Right atrium auricular region (tissue), 2 donors: ENCODE measurements at places on chromosomes 7 and 10.

GRCh38 chr10:67596641-67597040, 99.4 kb downstream of the CTNNA3 start:
- H3K27me3 ChIP-seq = no peaks in the 10 kb centered on the region
- no peak overlapping the region for H3K27ac ChIP-seq
- H3K4me1 ChIP-seq = no peaks in the 10 kb centered on the region
- DNase-seq = no peak

- no peak for DNase-seq
- no peak overlapping the region for H3K27ac ChIP-seq
- H3K4me3 ChIP-seq = no peak overlapping the region
- H3K36me3 ChIP-seq = no peaks in the 10 kb centered on the region
- no peaks in the 10 kb centered on the region for H3K4me1 ChIP-seq
- no peaks in the 10 kb centered on the region for H3K27me3 ChIP-seq
Measured at GRCh38 chr10:129825221-129825620, 138.9 kb downstream of the EBF3 start.

DNA sequence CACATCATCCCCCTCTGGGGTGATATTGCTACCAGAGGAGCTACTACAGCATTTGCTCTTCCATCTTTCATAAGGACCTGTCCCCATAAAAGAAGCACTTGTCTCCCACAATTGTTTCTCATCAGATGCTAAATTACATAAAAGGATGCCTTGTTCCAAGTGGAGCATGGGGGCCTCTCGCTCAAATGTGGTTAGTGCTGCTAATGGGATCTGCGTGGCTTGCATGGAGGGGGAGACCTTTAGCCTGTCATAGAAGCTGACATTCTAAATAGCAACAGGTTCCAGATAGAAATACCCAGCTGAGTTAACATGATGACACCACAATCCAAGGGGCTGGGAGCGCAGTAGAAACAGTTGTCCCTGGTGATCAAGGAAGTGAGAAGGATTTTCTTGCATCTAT, 257.9 kb downstream of the SFMBT2 start:
- no peaks in the 10 kb centered on the region for H3K36me3 ChIP-seq
- no peak overlapping the region for H3K4me3 ChIP-seq
- DNase-seq = no peak
- H3K27ac ChIP-seq = no peak overlapping the region
- no peaks in the 10 kb centered on the region for H3K4me1 ChIP-seq
- H3K27me3 ChIP-seq = no peaks in the 10 kb centered on the region

- H3K36me3 ChIP-seq = no peaks in the 10 kb centered on the region
- no peak overlapping the region for H3K27ac ChIP-seq
- DNase-seq = no peak
- no peak overlapping the region for H3K4me3 ChIP-seq
- H3K4me1 ChIP-seq = no peaks in the 10 kb centered on the region
- no peaks in the 10 kb centered on the region for H3K27me3 ChIP-seq
Measured at GRCh38 chr7:103967401-103967800, 22.1 kb downstream of the RELN start.

DNA sequence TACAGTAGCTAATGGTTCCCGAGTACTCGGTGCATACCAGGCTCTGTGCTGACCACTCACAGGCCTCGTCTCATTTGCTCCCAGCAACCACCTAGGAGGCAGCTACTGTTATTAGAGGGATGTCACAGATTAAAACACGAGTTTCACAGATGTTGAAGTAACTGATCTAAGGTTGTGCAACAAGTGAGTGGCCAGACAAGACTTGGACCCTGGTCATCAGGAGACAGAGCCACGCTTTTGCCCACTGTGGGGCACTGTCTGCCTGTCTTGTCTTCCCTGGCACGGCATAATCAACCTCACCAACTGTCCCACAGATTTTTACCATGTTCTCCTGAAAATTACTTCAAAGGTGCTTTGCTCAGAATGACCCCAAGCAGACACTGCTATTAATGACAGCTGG, 111.6 kb upstream of the HABP2 start:
- H3K36me3 ChIP-seq = no peaks in the 10 kb centered on the region
- H3K27me3 ChIP-seq = no peaks in the 10 kb centered on the region
- H3K4me1 ChIP-seq = no peaks in the 10 kb centered on the region
- no peak for DNase-seq
- H3K4me3 ChIP-seq = no peak overlapping the region
- H3K27ac ChIP-seq = no peak overlapping the region

DNA sequence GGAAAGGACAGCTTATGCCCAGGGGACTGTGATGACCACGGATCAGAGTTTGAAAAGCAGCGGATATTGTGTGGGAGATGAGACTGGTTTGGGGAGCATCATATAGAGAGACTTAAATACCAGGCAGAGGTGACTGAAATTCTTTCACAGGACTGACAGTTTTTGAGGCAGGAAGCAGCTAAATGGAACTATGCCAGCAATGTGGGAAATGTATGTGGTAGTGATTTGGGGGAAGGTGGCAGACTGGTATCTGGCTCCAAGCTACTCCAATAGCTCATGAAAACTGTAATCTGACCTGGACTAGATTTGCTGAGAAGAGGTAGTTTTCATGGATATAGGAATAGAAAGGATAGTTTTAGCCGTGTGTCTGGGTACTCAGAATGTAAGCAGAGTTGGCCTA, 592.6 kb downstream of the REEP3 start:
- no peak overlapping the region for H3K4me3 ChIP-seq
- H3K27me3 ChIP-seq = no peaks in the 10 kb centered on the region
- no peaks in the 10 kb centered on the region for H3K4me1 ChIP-seq
- no peak for DNase-seq
- H3K36me3 ChIP-seq = no peaks in the 10 kb centered on the region

DNA sequence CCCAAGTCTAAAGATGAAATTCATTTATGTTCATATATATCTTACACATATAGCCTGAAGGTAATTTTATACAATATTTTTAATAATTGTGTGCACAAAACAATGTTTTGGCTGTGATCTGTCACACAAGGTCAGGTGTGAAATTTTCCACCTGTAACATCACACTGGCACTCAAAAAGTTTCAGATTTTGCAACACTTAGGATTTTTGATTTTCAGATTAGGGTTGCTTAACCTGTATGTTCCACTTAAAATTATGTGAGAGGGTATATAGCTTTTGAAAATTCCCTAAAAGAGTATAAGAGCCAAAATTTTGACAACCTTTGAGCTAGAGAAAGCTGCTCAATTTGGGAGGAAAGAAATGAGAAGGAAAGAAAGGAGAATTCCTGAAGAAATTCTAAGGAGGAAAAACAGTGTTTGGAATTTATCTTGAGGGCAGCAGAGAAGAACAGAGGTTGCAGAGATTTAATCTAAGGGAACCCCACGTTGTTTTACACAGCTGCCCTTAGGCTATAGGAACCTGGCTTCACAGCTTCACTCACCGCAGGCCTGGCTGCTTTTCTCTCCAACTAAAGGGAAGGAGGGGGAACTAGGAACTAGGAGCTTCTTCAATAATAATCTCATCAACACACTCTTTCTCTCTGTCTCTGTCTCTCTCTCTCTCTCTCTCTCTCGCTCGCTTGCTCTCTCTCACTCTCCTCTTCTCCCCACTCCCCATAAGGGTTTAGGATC, 8.5 kb downstream of the VOPP1 start:
- no peaks in the 10 kb centered on the region for H3K36me3 ChIP-seq
- no peaks in the 10 kb centered on the region for H3K4me1 ChIP-seq
- no peak for DNase-seq

DNA sequence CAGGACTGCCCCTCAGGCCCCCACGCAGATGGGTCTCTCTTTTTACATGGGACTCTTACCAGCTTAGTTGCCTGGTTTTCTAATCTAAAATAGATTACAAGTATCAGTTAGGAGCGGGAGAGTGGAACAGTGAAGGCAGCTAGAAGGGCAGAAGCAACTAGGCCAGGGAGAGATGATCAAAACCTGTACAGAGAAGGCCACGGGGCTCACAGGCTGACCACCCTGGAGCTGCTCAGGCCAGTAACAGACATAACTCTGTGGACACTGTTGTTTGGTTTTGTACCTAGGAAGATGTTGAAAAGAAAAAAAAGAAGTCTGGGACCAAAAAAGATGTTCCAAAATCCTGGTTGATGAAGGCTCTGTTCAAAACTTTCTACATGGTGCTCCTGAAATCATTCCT, 16.5 kb downstream of the ABCC2 start:
- DNase-seq = no peak
- no peaks in the 10 kb centered on the region for H3K27me3 ChIP-seq
- no peak overlapping the region for H3K27ac ChIP-seq
- no peaks in the 10 kb centered on the region for H3K4me1 ChIP-seq
- no peaks in the 10 kb centered on the region for H3K36me3 ChIP-seq

DNA sequence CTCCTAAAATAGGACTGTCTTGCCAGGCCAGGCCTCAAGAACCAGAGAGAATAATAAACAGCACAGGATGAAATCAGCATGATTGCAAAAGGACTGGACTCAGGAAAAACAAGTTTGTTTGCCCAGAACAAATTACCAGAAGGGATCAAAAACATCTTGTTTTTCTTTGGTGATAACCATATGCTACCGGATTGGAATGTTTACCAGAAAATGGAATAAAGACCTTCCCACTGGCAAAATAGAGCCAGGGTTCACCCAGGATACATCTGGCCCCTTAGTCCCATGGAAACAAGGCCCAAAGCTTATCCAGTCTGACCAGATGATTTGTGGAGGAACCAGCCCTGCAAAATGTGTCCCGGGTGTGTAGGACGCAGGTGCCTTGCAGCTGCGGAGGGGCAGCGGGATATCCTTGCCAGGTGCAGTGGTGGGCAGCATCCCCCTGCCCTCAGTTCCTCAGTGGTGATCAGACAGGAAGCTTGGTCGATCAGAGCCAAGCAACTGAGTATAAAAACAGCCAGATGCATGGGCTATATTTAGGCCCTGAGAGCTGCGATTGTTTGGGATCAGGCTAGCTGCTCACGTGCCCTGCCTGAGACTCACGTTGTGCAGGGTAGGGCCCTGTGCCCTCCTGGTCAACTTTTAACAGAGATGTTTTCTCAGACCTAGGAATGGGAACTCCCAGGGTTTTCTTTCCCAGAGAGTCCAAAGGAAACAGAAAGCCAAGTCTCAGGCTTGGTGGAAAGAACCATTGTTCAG, 4.6 kb upstream of the ZNF22 start:
- H3K4me3 ChIP-seq = no peak overlapping the region
- H3K4me1 ChIP-seq = peaks cover 7% of the 10 kb centered on the region
- no peaks in the 10 kb centered on the region for H3K27me3 ChIP-seq

DNA sequence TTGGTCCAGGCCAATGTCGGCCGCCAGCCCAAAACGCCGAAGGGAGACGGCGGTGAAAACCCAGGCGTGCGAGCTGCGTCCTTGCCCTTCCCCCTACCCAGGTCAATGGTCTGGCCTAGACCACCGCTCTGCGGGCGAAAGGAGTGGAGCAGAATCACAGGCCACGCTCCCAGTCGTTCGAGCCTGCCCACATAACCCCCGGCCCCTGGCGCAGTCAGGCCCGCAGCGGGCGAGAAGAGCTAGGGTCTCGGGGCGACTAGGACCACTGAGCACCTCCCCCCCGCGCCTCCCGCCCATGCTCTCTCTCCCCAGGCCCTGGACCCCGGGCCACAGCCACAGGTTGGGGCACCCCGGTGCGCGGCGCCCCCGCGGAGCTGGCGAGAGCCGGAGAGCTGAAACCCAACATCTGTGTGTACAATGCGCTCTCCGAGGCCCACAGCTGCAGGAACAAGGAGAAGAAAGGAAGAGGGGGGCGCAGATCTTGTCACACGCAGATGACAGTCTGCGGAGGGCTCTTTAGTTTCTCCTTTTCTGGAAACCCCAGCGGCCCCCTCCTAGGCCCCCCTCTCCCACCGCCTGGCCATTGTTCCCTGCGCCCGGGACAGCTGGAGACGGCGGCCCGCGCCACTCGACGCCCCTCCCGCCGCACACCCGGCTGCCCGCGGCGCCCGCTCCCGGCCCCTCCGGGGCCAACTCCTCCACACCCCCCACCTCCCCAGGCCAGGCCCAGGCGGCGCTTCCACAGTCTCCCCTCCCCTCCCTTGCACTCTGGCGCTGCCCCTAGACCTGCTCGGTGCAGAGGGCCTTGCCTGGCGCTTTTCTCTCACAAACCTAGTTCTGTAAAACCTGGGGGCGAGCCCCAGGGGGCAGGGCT, 355.0 kb downstream of the DNAJB6 start:
- peak overlapping the region; percentile 64 for H3K27ac ChIP-seq
- no peak for DNase-seq
- H3K36me3 ChIP-seq = no peaks in the 10 kb centered on the region
- H3K27me3 ChIP-seq = peaks cover 36% of the 10 kb centered on the region

DNA sequence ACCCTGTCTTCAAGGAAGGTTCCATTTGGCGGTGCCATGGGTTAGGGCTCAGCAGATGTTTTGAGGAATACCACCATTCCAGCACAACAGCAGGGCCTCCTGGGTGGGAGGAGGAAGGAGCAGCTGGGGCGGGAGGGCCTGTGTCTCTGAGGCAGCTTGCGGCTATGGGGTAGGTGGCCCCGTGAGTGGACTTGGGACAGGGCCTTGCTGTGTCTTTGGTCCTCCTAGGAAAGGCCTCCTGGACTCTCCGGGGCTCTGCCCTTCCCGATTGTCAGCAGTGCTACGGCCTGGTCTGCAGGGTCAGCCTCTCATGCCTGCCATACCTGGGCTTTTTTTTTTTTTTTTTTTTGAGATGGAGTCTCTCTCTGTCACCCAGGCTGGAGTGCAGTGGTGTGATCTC, 96.7 kb downstream of the PAXIP1 start:
- no peak overlapping the region for H3K27ac ChIP-seq
- no peak for DNase-seq
- no peaks in the 10 kb centered on the region for H3K27me3 ChIP-seq
- H3K4me3 ChIP-seq = no peak overlapping the region
- H3K4me1 ChIP-seq = no peaks in the 10 kb centered on the region

DNA sequence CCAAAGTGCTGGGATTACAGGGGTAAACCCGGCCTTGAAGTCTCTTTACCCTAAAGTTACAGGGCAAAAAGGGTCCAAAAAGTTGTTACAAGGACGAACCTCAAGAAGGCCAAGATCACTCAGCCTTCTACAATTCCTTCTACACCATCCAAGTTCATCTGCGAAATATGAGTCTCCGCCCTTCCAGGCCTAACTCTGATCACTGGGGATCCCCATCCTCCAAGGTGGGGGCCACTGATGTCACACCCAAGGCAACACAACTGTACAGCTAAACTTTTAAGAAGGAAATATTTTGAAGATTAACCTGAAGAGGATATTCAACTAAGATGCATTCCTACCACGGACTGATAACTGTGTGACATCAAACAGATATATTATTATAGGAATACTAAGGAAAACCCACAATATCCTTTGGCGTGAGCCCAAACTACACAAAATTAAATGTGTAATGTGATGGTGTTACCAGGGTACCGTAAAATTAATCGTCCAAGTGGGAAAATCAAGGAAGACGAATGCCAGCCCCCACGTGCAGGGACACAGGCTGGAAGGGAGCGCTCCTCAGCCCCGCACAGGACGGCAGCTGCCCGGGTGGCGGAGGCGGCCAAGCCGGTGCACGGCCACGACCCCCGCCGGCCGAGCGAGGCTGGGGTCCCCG, 1.0 kb downstream of the PAXIP1 start:
- H3K4me1 ChIP-seq = peaks cover 20% of the 10 kb centered on the region
- no peak for DNase-seq
- peak overlapping the region; percentile 93 for H3K4me3 ChIP-seq
- H3K36me3 ChIP-seq = peaks cover 8% of the 10 kb centered on the region

GRCh38 chr10:93992400-93993030, 1.2 kb upstream of the PLCE1 start:
- H3K4me3 ChIP-seq = no peak overlapping the region
- peaks cover 50% of the 10 kb centered on the region for H3K4me1 ChIP-seq
- no peaks in the 10 kb centered on the region for H3K27me3 ChIP-seq
- peak overlapping the region; percentile 86 for H3K27ac ChIP-seq
- no peak for DNase-seq
- no peaks in the 10 kb centered on the region for H3K36me3 ChIP-seq
